ENCODE measurements at places on chromosomes 16 and 17.

GRCh38 chr16:67141391-67141790, 9.4 kb downstream of the B3GNT9 start:
- no peak overlapping the region for H3K4me3 ChIP-seq
- no peaks in the 10 kb centered on the region for H3K4me1 ChIP-seq
- no peak overlapping the region for H3K27ac ChIP-seq
- DNase-seq: no peak

DNA sequence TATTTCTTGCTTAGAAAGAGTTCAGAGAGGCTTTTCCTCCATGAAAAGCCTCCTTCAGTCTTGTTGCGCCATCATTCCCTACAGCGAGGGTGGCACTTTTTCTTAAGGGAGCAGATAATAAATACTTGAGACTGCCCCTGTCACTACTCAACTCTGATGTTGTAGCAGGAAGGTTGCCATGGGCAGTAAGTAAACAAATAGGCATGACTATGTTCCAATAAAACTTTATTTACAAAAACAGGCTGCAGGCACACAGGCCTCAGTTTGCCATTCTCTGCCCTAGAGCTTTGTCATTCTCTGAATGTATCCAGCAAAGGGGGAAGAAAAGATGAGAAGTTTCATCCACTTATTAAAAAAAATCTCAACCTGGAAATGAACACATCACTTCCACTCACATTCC, 60.4 kb downstream of the MYOCD start:
- peaks cover 7% of the 10 kb centered on the region for H3K4me1 ChIP-seq
- no peaks in the 10 kb centered on the region for H3K27me3 ChIP-seq
- DNase-seq: no peak
- no peak overlapping the region for H3K4me3 ChIP-seq

DNA sequence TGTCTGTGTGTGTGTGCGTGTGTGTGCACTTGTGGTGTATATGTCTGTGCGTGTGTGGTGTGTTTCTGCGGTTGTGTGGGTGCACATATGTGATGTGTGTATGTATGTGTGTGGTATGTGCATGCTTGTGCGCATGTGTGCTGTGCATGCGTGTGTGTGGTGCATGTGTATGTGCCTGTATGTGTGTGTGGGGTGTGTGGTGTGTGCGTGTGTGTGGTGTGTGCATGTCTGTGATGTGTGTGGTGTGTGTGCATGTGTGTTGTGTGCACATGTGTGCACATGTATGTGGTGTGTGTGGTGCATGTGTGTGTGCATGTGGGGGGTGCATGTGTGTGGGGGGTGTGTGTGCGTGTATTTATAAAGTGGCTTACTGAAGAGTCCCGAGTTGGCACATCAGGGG, 23.0 kb upstream of the DNAI2 start:
- no peak overlapping the region for H3K4me3 ChIP-seq
- no peaks in the 10 kb centered on the region for H3K4me1 ChIP-seq
- no peaks in the 10 kb centered on the region for H3K27me3 ChIP-seq
- H3K36me3 ChIP-seq: peaks cover 46% of the 10 kb centered on the region
- no peak for DNase-seq
- H3K27ac ChIP-seq: no peak overlapping the region

DNA sequence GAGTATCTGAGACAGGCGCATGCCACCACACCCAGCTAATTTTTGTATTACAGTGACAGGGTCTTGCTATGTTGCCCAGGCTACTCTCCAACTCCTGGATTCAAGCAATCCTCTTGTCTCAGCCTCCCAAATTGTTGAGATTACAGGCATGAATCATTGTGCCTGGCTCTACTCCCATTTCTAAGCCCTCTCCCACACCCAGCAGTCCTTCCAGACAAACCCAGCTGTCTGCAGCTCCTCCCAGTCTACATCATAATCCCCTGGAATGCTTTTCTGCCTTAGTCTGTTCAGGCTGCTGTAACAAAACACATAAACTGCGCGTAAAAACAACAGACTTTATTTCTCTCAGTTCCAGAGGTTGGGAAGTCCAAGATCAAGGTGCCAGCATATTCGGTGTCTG, 144.5 kb downstream of the GRIN2A start:
- DNase-seq: no peak
- H3K27ac ChIP-seq: no peak overlapping the region
- no peak overlapping the region for H3K4me3 ChIP-seq
- H3K4me1 ChIP-seq: peaks cover 13% of the 10 kb centered on the region
- no peaks in the 10 kb centered on the region for H3K36me3 ChIP-seq
- peaks cover 20% of the 10 kb centered on the region for H3K27me3 ChIP-seq

GRCh38 chr16:73043828-73044467, 4.0 kb downstream of the ZFHX3 start:
- no peak overlapping the region for H3K4me3 ChIP-seq
- no peak for DNase-seq
- H3K27me3 ChIP-seq: no peaks in the 10 kb centered on the region
- H3K27ac ChIP-seq: no peak overlapping the region
- no peaks in the 10 kb centered on the region for H3K36me3 ChIP-seq
